ENCODE measurements at places on chromosomes 3 and 15.

DNA sequence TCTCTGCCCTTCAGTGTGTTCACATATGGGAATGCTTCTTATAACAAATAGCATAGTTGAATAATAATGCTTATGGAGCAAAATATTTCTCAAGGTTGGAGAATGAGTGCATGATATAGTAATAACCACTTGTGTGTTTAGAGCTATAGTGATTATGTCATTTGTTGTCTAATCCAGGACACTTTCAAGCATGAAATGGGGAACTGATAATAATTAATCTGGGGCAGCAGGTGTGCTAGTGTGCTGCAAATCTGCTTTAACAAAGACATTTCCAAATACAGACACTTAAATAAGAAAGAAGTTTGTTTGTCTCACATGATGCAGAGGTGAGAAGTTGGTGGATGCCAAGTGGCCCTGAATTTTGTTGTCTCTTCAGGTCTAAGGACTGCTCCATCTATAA, 579.3 kb upstream of the GRM7 start:
- DNase-seq, result no peak

GRCh38 chr3:124878561-124879336, 8.4 kb downstream of the ITGB5 start:
- no peak for DNase-seq

GRCh38 chr3:172391592-172392302, 56.5 kb downstream of the GHSR start:
- DNase-seq, result no peak

- DNase-seq, result no peak
Observed at GRCh38 chr3:159828542-159828943, 160.1 kb upstream of the IL12A start.

DNA sequence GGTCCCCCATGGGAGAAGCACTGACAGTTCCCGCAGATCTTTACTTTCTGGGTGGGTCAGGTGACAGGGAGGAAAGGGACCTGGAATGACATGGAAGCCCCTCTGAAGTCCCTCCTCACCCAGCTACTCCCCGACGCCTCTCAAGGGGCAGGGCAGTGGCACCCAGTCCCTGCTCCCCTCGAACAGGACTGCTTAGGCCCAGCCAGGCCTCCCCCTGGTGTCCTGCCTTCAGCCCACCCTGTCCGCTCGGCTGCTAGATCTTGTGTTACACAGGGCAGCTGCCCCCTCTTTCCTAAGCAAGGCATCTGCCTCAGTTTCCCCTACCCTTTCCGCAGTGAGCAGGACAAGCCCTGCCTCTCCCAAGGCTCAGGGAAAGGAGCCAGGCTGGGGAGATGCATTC, 226.5 kb downstream of the XXYLT1 start:
- DNase-seq, result no peak
